ENCODE measurements at places on chromosomes 1 and 21.

GRCh38 chr1:25994402-25995150, 3.3 kb downstream of the PAFAH2 start:
- no peak for DNase-seq

- DNase-seq, result no peak
These were observed 13.3 kb upstream of the TBX15 start for GRCh38 chr1:119001181-119002027.

DNA sequence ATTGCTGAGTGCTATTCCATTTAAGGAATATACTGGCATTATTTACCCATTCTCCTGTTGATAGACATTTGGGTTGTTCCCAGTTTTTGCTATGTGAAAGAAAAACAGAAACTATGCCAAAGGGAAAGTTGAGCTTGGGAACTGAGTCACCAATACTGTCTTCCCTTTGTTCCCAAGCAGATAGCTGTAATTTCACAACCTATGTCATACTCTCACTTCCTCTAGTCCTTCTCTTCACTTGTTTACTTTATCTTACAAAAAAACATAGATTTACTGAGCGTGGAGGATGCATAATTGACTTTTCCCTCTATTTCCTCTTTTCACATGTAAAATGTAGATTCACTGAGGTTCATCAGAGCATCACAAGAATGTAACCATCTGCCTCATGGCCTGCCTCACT, 32.4 kb upstream of the PGBD5 start:
- peak; percentile 37 for DNase-seq

GRCh38 chr21:44953628-44954021, 13.8 kb downstream of the SLX9 start:
- DNase-seq, result no peak

Data from A172 (cell line).